ENCODE measurements at places on chromosomes 3 and 15.

DNA sequence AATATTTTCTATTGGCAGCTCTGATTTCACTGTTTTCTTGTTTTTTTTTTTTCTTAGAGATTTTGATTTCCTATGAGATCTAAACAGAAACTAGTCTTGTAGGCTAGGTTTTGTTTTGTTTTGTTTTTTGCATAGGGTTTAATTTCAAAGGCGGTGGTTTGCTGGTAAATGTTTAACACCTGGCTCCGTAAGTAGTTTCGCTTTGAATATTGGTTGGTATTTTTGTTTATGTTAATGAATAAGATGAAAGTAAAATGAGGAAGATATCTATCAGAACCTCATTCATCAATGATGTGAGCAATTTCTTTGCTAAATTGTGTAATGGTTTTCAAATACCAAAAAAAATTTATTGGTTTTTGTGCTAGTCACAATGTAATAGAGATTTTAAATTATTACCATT lies 39.7 kb upstream of the TM4SF1 start:
- no peak for DNase-seq

DNA sequence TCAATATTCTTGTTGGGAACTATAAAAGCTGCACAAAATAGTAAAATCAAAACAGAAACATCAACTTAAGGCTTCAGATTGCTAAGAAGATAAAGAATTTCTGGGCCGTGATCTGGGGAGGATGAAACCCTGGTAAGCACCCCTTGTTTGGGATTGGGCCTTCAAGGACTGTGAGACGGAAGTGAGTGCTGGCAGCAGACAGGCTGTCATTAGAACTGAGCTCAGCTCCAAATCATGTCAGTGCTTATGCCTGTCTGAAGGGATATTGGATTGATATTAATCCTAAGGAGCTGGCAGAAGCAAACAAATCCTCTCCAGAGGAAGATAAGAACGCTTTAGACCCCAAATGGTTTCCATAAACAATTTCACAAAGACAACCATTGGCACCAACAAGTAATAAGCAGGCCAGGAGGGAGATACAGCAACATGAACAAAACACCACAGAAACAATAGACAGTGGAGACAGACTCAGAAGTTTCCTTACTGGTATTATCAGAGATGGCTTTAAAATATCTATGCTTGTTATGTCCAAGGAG lies 72.6 kb upstream of the CTXND1 start:
- DNase-seq = no peak

DNA sequence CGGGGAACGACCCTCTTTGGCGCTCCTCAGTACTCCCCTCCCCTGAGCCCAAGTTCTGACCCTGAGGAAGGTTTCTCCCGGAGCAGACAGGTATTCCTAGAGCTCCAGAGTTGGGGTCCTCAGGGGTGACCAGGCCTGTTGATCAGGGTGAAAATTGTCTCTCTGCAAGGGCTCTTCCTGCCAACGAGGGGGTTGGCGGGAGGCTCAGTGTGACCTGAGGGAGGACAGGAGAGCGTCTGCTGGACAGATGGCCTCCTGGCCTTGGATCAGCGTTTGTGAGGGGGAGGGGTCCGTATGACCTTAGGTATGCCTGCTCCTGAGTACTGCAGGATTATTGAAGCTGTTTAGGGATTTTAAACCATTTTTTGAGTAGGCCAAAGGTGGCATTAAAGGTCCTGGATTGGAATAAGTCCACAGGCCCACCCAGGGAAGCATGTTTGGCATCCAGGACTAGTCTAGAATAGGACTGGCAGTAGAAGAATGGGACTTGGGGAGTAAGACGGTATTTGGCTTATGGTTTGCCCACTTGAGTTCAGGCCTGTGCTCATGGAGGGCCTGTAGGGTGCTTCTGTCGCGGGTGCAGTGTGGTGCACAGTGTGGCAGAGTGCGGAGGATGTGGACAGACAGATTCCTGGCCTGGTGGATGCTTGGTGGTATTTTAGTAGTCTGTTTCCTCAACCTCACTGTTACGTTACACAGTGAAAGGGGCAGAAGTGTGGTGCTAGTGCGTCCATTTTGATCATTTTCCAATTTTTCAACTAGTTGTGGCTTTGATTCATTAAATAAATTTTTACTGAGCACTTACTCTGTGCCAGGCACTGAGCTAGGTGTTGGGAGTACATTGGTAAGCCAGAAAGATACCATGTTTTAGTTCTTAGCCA lies 959 bp downstream of the ZNF592 start:
- DNase-seq = peak; percentile 23

GRCh38 chr3:87793337-87793877 lies 265.4 kb downstream of the CGGBP1 start:
- DNase-seq = no peak

GRCh38 chr3:152365766-152366593 lies 97.3 kb downstream of the MBNL1 start:
- DNase-seq = no peak

GRCh38 chr3:11610044-11610671 lies 33.6 kb downstream of the VGLL4 start:
- DNase-seq = no peak

GRCh38 chr15:83109532-83109931 lies 2.1 kb downstream of the TM6SF1 start:
- no peak for DNase-seq

DNA sequence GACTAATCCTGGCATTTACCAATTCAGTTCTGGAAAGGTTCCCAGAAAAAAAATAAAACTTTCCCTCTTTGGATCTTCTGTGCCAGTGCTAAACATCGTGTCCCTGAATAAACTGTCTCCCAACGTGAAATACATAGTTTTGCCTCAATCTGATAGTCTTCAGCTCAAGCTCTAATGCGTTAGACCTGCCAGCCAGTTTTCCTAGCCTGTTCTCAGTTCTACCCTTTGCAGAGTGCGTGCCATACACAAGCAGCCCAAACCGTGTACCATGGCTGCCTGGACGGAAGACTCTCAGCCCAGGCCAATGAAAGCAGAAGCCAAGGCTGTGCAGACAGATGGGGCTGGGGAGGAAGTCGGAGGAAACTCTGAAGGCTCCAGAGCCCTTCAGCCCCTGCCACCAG lies 11.4 kb upstream of the OCA2 start:
- no peak for DNase-seq

- no peak for DNase-seq
These were observed 14.6 kb downstream of the CAPN7 start for GRCh38 chr3:15220661-15221060.

DNA sequence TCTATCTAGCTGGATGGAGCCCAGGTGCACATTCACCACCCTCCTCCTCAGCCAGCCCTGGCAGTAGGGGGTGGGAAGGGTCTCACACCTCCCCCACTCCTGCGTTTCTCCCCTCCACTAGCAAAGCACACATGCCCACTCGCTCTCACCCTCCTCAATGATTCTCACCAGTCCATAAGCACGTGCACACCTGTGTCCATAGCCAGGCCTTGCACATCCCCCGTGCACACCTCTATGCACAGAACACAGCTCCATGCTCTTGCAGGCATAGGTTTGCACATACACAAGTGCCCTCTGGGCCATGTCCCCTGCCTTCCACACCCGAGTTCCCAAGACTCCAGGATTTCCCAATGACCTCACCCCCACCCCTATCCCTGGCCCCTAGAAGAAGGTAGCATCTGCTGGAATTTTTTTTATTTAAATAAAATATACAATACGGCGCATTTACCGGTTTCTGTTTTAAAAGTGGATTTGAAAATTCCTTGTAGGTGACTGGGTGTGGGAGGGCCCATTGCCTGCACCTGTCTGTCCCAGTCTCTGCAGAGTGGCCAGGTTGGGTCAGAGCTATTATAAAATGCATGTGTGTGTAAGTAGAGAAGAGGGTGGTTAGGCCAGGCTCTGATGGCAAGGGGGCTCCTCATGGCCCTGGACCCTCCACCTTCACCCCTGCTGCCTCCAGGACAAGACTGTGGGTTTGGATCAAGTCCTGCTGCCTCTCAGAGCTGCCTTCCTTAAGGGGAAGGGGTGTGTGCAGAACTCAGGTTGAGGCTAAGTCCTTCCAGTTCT lies 49.1 kb downstream of the HCN4 start:
- DNase-seq = no peak

- DNase-seq = no peak
These were observed 139.3 kb downstream of the NFKBIZ start for GRCh38 chr3:101988596-101988995.

DNA sequence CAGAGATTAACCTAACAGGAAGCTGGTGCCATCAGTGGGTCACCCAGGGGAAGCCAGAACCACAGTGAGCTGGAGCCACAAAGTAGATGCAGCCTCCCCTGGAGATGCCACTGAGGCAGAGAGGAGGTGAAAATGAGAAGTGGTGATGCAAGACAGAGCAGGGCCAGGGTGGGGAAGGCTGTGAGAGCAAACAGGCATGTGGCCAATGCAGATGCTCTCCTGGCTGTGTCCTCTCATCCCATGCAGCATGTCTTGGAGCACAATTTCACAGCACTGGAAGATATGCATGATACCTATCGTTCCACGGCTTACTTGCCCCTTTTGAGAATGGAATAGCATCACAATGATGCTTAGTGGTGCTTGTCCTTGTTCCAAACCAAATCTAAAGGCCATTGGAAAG lies 126.3 kb downstream of the ABHD5 start:
- DNase-seq = no peak

GRCh38 chr15:45630917-45631691 lies 3.7 kb upstream of the SQOR start:
- DNase-seq = no peak

GRCh38 chr15:101232677-101233076 lies 19.2 kb downstream of the CHSY1 start:
- DNase-seq = no peak

- DNase-seq = no peak
These were observed 12.4 kb downstream of the GLYCTK start for GRCh38 chr3:52299879-52300611.

GRCh38 chr3:194888916-194889315 lies 203.2 kb downstream of the FAM43A start:
- DNase-seq = no peak

- DNase-seq = peak; percentile 73
These were observed 2.5 kb upstream of the RFTN1 start for GRCh38 chr3:16515885-16516420.

- no peak for DNase-seq
These were observed 130.5 kb upstream of the NR2E3 start for GRCh38 chr15:71679793-71680353.

- DNase-seq = no peak
These were observed 194.0 kb downstream of the SSR3 start for GRCh38 chr3:156360963-156361362.

DNA sequence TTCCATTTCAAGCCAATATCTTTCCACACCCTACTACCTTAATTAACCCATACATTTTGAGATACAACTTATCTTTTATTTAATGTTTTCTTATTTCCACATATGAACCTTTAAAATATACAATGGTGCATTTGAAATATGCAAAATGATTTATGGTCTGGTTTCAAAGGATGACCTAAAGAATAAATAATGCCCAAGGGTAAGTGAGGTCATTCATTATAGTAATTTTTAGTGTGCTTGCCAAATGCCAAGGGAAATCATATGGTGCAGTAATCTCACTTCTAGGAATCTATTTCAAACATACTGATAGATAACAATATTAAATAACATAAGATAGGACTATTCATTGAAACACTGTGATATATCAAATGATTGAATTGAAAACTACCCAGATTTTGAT lies 1055.4 kb downstream of the AGBL1 start:
- DNase-seq = no peak

All from NCI-H146 (cell line).